ENCODE measurements at places on chromosomes 2 and 18.

DNA sequence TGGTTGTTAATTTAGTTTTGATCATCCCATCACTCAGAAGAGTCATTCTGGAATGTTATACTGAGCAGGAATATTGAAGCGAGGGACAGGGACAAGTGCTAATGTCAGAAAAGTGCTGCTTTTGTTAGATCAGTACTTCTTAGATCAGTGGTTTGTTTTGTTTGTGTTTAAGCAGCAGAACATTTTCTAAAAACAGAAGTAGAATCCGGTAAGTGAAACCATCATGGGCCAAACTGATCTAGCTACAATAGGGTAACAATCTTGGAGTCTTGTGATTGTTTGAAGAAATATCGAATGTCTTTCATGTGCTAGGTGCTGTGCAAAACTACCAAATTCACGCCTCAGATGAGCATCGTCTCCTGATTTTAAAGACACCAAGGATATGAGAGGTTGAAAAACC lies 45.1 kb upstream of the SEC11C start:
- no peak for DNase-seq

DNA sequence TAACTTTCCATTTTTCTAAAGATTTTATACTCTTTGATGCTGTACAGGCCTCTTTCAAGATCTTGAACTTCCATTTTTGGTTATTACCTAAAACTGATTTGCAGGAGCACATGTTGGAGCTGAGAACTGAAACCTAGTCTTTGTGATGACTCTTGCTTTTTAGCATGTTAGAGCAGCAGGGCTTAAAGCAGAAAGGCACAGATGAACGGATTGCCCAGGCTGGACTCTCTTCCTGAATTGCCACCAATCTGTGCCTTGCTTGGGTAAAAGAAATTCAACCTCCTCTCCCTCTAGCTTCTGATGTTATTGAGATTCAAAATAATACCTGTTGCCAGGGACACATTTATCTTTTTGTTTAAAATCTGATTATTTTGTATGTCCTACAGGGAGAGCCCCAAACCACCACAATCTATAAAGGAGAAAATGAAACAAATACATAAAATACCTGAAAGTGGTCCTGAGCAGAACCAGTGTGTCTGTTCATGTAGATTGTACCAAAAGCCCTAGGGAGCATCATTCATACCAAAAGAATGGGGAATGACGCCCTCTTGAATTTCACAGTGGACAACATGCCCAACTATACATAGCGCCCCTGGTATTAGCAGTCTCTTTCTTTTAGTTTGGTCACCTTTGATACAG lies 277.0 kb upstream of the MAP2 start:
- DNase-seq, result no peak

DNA sequence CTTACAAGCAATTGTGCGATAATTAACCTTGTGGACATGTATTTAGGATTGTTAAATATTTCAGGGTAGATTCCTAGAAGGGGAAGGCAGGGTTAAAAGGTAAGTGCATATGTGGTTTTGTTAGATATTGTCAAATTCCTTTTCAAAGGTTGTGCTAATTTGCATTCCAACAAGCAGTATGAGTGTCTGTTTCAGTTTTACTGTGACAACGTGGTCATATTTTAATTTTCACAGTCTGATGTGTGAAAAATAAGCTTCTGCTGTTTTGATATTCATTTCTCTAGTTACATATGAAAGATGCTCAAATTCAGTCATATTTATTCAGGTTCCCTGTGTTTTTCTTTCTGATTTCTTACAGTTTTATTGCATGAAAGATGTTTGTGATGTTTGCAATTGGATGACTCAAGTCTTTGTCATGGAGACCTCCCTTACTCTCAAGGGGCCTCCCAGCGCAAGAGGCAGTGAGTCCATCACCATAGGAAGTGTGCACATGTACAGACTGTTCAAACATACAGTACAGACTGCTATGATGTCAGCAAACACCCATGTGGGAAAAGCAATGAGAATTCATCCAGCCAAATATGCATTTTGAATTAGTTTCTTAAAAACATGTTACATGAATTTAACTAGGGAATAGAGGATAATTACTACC lies 310.8 kb downstream of the GALR1 start:
- peak; percentile 33 for DNase-seq

GRCh38 chr2:225288986-225289385 lies 110.5 kb upstream of the NYAP2 start:
- DNase-seq, result no peak

DNA sequence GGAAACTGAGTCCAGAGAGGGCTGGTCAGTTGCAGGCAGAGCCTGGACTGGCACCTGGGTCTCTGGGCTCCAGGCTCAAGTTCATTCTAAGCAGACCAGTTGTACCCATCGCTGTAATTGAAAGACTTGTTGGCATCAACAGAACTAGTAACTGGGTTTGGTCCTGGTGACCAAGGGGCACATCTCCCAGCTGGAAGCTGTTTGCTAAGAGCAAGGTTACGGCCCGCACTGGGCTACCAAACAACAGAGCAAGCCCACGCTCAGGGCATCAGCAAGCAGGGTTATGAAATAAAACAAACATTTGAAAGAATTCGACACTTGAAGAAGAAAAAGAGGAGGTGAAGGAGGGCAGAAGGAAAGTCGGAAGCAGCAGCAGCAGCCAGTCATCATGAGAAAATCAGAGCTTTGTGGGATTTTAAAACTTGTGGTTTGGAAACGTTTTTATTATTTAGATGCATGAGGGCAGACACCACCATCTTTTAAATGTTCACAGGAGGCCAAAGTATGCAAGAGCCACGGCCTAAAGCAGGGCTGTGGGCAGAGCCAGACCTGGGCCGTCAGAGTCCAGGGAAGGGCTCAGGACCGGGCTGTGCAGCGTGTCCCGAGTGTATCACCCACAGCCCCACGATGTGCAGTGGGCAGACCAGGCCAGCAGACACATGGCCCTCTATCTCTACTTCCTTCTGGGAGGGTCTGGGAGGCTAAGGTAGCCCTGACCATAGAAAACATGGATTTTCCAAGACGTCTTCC lies 220.3 kb downstream of the BCL2 start:
- DNase-seq, result no peak

GRCh38 chr18:78237864-78238263 lies 741.8 kb upstream of the SALL3 start:
- no peak for DNase-seq

- no peak for DNase-seq
Measured at GRCh38 chr2:113216321-113216720, 42.5 kb downstream of the PSD4 start.

- DNase-seq, result no peak
Measured at GRCh38 chr18:36708366-36708765, 120.4 kb downstream of the TPGS2 start.

DNA sequence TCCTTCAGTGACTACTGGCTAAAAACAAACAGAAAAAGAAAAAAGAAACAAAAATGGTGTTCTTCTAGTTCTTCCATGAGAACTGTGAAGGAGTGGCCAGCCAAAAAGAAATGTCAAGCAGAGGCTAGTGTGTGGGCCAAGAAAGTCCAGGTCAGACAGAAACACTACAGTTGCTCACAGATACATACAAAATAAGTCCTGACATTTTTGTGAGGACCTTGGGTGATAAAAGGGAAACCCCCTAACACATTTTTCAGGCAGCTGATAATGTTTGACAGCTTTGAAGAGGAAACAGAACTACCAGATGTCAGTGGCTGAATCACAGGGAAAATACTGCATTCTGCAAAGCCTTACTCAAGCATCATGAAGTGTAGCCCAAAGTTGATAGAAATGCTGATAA lies 28.1 kb downstream of the ARHGAP25 start:
- DNase-seq, result no peak

GRCh38 chr18:68121826-68122225 lies 593.1 kb downstream of the TMX3 start:
- DNase-seq, result peak; percentile 6

DNA sequence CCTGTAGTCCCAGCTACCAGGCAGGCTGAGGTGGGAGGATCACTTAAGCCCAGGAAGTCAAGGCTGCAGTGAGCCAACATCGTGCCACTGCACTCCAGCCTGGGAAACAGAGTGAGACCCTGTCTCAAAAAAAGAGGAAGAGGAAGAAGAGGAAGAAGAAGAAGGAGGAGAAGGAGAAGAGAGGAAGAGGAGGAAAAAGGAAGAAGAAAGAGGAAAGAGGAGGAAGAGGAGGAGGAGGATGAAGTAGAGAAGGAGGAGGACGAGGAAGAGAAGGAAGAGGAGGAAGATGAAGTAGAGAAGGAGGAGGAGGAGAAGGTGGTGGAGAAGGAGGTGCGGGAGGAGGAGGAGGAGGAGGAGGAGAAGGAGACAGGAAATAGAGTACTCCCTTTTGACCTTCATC lies 38.0 kb downstream of the CFAP210 start:
- no peak for DNase-seq

DNA sequence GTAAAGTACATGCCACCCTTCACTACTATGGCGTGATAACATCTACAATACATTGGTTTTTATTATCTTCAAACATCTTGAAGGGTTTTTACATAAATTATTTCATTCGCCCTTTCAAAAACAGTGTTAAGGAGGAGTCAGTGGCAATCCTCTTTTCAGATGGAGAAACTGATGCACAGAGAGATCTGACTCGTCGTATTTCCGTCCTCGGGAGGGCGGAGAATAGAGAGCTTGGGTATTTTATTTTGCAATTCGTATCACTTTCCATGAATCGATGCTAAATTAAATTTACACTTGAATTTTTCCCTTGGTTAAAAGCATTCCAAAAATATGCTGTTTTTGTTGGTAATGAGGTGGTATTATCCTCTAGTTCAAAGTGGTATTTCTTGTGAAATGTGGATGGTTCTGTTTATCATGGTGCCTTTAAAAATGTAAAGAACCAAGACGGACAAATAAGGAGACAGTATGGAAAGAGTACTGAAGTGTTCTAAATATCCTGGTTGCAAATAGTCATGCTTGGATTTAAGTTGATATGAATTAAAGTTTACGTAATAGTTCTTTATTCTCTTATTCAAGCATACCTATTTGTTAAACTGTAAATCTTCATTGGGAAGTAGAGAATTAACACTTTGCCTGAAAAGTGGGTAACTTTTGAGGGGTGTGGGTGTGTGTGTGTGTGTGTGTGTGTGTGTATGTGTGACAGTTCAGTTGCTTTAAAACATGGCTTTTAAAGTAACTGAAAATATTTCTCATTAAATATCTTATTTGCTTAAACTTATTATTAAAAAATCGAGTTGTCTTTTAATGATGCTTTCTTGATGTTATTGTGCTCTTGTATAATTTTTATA lies 5.6 kb downstream of the PHLPP1 start:
- DNase-seq, result no peak

- DNase-seq, result no peak
Measured at GRCh38 chr18:23556145-23556780, 30.0 kb downstream of the NPC1 start.

DNA sequence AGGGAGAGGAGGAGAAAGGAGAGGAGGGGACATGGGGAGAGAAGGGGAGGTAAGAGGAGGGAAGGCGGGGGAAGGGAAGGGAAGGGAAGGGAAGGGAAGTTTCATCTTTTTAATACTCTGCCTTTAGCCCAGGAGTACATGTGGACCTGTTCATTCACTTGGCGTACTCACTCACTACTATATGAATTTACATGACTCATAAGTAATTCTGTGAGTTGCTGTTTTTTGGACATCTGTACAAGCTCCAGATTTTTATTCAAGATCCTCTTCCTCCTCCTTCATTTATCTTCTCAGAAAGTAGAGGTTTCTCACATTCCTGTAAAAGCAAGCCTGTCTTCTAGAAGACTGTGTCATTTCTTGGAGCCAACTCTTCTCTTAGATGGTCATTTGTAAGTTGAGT lies 84.6 kb downstream of the RDH14 start:
- no peak for DNase-seq

- no peak for DNase-seq
Measured at GRCh38 chr2:42581257-42581656, 12.8 kb downstream of the MTA3 start.

DNA sequence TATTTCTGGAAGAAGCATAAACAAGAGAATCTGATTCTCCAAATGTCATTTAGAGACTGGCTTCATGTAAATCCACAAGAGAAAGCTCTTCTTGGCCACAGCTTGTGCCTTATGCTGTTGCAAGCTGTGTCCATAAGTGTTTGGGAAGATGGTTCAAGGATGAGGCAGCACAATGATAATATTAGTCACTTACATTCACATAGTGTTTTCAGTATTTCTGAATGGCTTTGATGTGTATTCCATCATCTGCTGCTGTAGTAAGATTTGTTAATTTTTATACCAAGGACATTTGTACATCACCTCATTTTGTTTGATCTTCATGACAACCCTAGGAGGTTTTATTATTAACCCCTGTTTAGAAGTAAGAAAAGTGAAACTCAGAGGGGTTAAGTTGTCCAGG lies 29.9 kb downstream of the CREG2 start:
- no peak for DNase-seq

DNA sequence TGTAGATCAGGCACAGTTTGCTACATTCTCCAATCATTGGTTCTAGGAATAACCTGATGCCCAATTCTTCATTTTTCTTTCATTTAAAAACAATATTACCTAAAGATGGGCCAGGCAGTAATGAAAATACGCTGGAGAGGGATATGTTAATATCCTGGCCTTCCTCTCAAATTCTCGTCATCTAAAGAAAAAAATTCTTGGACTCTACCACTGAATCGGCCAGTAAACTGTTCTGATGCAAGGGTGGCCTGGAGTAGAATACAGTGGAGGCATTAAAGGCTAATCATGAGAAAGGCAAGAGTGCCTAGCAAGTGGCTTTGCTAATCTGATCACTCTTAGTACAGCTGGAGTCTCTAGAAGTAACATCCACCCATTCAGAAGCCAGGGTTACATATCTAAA lies 157.7 kb downstream of the ANTXR1 start:
- no peak for DNase-seq

- no peak for DNase-seq
Measured at GRCh38 chr2:178047391-178047790, 25.2 kb downstream of the PDE11A start.

DNA sequence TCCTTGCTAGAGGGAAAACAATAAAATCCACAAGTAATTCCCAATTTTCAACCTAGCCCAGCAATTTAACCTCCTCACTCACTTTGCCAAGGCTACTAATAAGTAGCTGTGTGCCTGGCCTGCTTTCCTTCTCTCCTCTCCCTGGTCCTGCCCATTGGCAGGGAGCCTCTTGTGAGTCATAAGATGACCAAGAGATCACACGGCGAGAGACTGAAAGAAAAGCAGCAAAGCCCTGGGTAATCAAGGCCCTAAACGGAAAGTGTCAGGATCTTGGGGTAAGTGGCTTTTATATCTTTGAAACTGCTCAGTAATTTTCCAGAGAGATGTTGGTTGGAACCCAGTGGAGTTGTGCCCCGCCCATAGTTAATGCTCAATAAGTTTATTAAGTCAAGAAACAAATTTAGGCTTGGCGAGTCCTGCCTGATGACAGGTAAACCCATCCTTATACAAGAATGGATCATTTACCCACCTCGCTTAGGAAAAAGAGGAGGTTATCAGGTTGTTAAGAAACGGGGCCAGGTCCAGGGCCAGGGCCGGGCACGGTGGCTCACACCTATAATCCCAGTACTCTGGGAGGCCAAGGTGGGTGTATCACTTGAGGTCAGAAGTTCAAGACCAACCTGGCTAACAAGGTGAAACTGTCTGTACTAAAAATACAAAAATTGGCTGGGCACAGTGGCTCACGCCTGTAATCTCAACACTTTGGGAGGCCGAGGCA lies 10.0 kb upstream of the ADAM17 start:
- DNase-seq, result peak; percentile 91
